Vagina (tissue), 2 donors: ENCODE measurements at places on chromosomes 12 and 14. TPM values are rescaled to one million over a fixed set of nuclear protein-coding genes. Genes with fewer than 3 reads are reported as not detected.

- DNase-seq: no peak
These were observed 17.3 kb upstream of the CKAP4 start for GRCh38 chr12:106265116-106265515.

DNA sequence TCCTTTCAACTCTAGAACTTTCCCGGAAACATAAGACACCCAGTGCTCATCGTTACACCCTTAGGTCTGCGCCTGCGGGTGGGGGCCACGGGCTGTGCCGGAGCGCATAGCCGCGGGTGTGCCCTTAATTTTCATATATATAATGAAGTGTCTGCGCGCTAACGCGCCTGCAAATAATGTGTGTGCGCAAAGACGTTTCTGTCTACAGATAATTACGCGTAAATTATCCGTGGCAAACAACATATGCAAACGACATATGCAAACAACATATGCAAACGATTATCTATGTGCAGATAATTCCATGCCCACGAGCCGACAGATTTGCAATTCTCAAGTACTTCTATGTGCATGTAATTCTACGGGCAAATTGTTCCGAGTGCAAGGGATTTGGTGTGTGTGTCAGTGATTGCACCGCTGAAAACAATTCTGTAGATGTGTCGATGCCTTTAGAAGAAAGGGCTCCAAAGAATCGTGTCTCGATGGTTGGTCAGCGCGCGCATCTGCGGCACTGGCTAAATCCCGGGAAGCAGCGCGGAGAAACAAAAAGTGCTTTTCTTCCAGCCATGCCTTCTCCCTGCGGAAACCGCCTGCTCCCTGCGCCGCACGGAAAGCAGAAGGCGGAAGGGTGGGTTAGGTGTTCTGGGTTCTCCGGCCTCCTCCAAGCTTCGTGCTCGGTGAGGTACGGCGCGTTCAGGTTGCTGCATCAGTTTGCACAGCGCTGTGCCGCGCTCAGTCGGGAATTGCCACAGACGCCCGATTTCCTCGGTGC is 34.5 kb upstream of the TBX5 start:
- DNase-seq: no peak

GRCh38 chr12:104677441-104678089 is 220.8 kb downstream of the CHST11 start:
- DNase-seq: no peak

DNA sequence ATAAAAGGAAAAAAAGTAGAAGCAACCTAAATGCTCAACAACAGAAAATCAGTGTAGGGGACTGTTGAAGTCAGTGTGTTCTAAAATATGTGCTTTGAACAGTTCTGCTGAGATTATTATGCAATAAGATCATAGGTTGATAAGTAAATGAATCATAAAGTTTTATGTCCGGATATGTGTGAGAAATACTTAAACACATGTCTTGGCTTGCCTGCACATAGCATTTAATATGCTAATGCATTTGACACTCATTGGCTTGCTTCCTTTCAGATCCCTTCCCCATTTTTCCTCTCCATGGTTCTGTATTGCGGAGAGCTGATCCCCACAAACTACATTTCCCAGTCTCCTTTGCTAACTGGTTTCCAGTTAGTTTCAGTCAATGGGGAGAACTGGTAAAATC is 573.8 kb upstream of the TBX3 start:
- no peak for DNase-seq

DNA sequence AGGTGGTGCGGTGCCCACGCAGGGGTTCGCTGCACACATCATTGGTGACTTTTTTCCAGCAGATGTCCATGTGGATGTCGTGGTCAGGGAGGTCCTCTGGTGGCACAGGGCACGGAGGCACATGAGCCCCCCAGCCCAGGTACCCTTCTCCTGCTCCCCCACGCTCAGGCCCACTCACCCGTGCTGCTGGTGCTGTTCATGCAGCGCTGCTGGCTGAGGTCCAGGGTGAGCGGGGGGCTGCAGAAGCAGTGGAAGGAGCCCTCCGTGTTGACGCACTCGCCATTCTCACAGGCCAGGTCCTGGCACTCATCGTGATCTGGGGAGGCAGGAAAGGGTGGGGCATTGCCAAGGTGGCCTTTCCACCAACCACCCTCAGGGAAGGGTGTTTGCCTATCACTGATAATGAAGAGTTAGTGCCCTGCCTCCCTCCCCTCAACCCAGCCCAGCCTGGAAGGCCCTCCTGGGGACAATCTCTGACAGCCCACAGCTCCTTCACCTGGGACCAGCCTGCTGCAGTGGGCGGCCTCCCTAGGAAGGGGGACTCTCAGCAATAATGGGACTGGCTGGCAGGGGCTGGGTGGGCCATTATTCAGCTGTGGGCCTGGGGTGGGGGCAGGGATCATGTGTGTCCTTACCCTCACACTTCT is 9.8 kb downstream of the ISCA2 start:
- peak; percentile 52 for DNase-seq

DNA sequence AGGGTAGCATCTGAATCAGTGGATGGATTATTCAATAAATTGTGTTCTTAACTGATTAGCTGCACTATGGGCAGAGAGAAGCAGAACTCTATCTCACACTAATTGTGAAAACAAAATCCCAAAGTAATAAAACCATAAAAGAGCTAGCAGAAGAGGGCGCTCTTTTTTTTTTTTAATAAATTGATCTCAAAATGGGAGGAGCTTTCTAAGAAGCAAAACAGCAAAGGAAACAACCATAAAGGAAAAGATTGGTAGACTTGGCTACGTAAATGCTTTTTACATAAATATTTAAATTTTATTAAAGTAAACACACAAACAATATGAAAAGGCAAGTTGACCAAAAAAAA is 1.5 kb upstream of the TM7SF3 start:
- no peak for DNase-seq

Gene DDIT3
- 25.0 TPM for total RNA-seq

Gene TDRD9
- total RNA-seq: 0.74 TPM

Gene IGFBP6
- 684 TPM for total RNA-seq

Gene SLC25A47
- total RNA-seq: not detected

Gene INHBE
- not detected for total RNA-seq

Gene TAS2R30
- total RNA-seq: 15.7 TPM

Gene COX6A1
- total RNA-seq: 928 TPM

Gene HVCN1
- total RNA-seq: 7.6 TPM
